ENCODE measurements at places on chromosomes 3 and 15.

- DNase-seq, result no peak
Measured at GRCh38 chr3:181418233-181418632, 293.5 kb upstream of the SOX2 start.

GRCh38 chr3:25096536-25096935 is 331.5 kb upstream of the RARB start:
- DNase-seq, result no peak

DNA sequence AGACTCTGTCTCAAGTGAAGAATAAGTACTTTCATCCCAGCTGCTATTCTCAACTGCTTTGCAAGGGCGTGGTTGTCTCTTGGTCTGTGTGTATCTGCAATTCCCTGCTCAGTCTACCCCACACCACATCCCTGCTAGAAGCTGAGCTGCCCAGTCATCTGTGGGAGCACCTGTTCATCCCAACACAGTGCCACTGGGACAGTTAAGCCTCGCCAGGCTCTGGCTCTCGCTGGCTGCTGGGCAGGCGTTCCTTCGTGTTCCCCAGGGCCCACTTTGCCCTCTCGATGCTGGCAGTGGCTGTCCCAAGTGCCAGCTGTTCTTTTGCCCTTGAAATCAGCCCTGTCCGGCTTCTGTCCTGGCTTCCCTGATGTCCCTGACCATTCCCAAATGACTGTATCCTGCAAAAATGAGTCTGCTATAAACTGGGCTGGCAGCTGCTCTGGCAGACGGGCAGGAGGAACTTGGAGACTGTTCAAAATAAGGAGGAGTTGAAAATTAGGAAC is 91.6 kb upstream of the KLHL25 start:
- DNase-seq, result no peak

GRCh38 chr3:22969276-22969675 is 233.9 kb upstream of the UBE2E2 start:
- DNase-seq, result no peak

DNA sequence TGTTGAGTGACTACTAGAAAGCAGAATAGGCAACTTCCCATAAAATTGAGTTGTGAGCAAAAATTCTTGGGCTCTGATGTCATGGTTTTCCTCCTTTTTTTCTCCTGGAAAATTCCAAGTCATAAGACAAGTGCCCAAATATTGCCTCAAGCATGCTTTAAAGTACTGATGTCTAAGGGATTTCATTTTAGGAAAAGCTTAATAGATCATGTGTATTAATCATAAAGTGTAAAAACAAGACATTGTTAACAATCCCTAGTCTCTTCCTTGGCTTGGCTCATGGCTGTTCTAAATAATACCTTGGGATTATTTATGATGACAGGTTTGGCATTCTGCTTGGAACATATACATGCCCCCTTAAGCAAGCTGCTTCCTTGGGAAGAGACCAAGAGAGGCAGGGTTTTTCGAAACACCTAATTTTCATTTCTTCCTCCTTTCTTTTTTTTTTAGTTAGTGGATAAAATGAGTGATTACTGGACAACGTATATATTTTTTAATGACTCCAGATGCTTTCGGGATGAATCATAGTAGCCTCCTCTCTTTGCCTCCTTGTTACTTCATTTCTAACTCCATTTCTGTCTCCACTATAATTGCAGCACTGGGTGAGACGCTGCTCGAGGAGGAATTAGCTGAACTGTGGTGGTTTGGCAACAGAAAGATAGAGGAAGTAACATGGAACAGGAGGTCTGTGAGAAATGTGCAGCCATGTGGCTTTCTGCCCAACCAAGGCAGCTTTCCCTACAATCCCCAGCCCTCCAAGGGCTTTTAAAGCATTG is 104.9 kb downstream of the TPRG1 start:
- DNase-seq, result no peak

DNA sequence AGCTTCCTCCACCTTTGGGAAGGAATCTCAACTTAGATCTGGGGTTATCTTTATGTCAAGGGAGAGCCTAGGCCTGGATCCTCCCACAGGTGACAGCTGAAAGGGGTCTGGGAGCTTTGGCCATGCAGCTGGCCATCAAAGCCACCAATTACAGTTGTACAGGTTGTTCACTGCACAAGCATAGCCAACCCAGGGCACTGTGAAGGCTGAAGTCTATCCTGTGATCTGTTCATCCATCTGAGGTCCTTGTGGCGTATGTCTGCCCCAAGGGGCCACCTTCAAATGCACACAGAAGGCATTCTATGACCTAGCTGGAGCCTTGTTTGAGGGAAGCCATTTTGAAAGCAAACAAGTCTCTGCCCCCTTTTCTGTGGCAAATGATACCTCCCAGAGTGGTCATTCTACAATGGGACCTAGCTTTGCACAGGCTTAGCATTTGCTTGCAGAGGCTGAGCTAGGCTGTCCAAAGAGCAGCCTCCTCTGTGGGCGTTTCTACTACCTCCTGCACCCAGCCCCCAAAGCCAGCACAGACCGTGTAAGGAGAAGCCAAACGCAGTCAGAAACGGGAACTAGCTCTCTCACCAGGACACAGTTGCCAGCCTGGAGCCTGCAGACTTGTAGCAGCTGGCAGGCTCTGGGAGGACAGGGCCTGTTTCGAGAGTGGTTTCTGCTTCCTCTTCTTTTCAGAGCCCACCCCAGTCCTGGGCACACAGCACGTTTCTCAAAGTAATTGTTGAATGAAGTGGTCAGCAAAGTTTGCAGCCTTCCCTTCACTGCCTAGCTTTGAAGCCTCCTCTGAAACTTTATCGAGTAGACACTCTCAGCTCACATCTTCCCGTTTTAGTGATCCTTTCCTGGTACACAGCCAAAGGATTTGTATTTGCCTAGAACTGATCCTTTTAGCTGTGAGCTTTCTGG is 157.3 kb upstream of the SMAD3 start:
- DNase-seq, result no peak

GRCh38 chr3:119300991-119301391 is 6.8 kb downstream of the ARHGAP31 start:
- no peak for DNase-seq

DNA sequence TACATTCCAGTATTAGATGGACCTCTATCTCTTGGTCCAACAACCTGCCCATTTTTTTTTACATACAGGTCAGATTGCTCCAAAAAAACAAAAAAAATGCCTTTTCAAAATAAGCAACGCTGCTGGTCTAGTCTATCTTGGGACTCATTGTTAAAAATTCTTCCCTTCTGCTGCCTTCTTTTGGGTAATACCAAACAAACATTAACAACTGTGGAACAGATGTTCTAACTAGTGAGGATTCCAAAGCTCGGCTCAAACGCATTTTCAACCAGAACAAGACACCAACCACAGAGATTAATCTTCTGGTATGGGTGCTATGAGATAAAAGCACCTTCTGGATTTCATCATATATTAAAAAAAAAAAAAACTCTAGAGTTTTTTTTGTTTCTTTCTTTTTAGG is 24.7 kb downstream of the ARHGAP31 start:
- DNase-seq, result no peak

DNA sequence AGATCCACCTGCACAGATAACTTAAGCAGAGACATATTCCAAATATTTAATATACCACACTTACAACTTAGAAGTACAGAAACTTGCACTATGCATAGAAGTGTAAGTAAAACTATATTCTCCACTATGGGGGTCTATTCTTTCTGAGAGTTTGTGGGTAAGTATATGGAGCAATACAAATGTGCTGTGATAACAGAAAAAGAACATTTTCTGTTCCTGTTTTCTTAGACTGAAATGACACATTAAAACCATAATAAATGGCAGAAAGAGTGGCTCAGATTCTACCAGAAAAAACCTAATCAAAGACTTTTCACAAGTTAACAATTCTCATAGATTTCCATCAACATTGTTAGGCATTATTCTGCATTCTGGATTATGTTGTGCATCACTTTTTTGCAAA is 96.6 kb upstream of the WNT7A start:
- no peak for DNase-seq

- DNase-seq, result peak; percentile 93
Measured at GRCh38 chr3:119279101-119279554, 15.1 kb upstream of the ARHGAP31 start.

DNA sequence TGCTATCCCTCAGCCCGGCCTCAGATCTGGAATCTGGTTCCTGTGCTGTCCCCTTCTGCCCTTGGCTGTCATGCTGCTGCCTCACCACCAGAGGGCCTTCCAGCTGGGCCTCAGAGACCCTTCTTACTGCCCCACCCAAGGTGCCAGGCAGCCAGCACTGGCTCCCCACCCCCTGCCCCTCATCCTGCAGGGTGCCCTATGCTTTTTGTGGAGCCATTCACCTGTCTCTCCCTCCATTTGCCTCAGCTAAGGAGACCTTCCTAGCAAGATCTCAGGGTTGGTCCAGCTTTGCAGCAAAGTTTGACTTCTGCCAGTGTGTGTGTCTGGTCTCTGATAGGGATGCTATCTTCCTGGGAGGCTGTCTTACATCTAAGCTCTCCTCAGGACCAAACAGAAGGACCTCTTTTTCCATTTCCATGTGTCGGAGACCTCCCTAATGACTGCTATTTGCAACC is 1.9 kb upstream of the VWA5B2 start:
- no peak for DNase-seq

DNA sequence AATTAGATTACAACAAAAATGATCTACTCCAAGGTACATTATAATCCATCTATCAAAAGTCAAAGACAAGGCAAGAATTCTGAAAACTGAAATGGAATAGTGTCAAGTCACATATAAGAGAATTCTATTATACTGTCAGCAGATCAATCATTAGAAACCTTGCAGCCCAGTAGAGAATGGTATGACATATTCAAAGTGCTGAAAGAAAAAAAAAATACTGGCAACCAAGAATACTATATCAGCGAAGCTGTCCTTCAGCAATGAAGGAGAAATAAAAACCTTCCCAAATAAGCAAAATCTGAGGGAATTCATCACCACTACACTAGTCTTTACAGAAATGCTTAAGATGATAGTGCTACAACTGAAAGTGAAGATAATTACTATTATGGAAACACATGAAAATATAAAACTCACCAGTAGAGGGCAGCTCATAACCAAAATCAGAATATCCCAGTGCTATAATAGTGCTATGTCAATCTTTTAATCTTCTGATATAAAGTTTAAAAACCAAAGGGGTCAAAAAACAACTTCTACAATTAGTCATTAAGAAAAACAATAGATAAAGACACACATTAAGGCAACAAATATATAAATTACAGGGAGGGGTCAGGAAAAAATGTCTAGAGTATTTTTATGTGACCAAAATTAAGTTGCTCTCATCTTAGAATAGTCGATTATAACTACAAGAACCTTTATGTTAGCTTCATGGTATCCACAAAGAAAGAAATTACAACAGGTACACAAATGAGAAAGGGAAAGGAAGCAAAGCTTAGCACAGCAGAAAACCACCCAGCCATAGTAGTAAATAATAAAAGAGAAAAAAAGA is 190.7 kb upstream of the CNTN6 start:
- no peak for DNase-seq

DNA sequence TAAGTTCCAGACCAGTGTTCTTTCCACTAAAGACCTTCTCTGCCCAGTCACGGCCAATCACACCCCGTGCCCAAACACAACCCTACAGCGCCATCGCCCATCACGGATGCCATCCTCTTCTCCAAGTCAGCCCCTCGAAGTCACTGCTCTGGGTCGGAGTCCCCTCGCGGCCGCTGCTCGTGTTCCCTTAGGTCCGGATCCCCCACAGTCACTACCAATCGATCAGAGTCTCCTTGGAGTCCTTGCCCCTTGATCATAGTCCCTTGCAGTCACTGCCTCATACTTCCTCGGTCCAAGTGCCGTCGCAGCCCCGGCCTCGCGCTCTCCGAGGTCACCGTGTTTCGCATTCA is 461 bp downstream of the PCYT1A start:
- DNase-seq, result no peak

- DNase-seq, result no peak
Measured at GRCh38 chr15:90836296-90836871, 32.0 kb upstream of the FURIN start.

DNA sequence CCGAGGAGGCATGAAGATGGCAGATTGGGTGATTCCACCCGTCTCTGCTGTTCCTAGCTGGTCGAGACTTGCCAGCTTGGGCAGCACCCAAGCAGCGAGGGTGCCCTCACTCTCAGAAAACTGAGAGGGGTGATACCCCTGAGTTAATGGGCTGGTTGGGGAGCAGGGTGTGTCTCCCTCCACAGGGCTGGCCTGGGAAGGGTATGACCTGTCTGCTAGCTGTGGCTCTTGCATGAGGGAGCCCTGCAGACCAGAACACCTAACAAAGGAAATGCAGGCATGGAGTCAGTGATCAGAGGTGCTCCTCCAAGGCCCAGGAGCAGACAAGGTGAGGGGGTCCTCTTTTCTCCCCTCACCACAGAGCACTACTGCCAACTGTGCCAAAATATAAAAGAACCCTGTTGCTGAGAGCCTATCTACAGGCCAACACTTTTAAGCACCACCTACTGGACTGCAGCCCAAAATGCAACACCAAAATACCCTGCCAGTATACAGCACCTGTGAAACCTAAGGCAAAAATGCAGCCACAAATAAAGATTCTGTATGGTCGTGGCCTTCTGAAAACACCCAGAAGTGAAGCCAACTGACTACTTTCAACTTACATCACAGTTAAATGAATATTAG is 35.8 kb upstream of the PPM1L start:
- DNase-seq, result no peak

- no peak for DNase-seq
Measured at GRCh38 chr3:140347151-140347550, 330.7 kb upstream of the TRIM42 start.

DNA sequence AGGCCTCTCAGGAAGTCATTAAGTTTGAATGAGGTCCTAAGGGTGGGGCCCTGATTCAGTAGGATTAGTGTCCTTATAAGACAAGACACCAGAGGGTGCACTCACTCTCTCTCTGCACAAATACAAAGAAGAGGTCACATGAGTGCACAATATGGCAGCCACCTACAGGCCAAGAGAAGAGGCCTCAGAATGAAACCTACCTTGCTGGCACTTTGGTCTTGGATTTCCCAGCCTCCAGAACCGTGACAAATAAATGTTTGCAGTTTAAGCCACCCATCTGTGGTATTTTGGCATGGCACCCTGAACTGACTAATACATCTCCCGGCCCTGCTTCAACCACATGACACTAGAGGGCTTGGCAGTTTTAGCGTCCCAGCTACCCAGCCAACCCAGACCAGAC is 73.9 kb upstream of the CHRNB4 start:
- no peak for DNase-seq

- DNase-seq, result no peak
Measured at GRCh38 chr3:43346978-43347749, 60.8 kb downstream of the SNRK start.

GRCh38 chr3:139227165-139227564 is 116.7 kb upstream of the MRPS22 start:
- DNase-seq, result no peak

- DNase-seq, result no peak
Measured at GRCh38 chr3:139559541-139559940, 20.0 kb upstream of the RBP1 start.

DNA sequence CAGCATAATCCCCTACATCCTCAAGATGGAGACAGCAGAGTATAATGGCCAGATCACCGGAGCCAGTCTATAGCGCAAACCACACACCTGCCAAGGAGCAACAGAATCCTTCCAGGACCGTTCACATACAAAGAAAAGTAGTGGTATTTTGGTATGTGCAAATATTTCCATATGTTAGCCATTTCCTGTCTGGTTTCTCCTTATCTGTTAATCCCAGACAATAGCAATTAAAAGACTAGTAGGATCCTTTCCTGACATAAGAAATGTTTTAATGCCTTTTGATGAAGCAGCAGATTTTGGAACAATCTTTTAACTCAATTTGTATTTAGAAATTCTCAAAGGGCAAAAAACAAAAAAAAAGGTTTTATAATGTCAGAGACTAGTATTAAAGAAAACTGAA is 22.2 kb downstream of the MRPS25 start:
- no peak for DNase-seq

GRCh38 chr15:62409466-62409865 is 244.4 kb upstream of the C2CD4B start:
- no peak for DNase-seq

GRCh38 chr15:89377842-89378295 is 43.2 kb upstream of the POLG start:
- DNase-seq, result no peak

Measured in LNCaP clone FGC (cell line).